ENCODE measurements at places on chromosomes 2 and 18.

- DNase-seq, result no peak
Observed at GRCh38 chr18:57846258-57846657, 43.1 kb upstream of the ATP8B1 start.

DNA sequence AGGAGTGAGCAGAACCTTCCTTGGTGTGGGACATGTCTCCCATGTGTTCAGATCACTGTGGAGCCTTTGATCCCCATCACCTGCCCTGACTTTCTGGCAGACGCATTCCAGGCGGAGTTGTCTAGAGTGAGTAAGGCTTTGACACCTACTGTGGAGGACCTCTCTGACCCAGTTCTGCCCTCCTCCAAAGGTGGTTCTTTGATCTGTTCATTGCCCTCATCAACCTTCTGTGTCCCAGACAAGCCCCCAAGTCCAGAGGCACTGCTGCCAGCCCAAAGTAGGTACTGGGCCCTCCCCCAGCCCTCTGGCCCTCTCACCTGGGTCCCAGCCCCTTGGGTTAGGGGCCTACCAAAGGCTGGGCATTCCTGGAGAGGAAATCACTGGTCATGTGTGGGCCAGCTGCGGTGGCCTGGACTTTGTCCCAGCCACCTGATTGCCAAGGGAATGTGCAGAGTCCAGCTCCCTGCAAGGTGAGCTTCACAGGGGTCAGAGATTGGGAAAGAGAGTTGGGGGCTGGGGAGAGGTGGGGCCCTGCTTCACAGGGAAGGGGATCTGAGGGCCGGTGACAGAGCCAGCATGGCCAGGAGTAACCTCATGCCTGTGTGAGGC, 12.1 kb upstream of the FAHD2A start:
- no peak for DNase-seq

- no peak for DNase-seq
Observed at GRCh38 chr2:231260442-231261208, 62.2 kb downstream of the ARMC9 start.

GRCh38 chr2:111632661-111633060, 251.3 kb downstream of the ANAPC1 start:
- no peak for DNase-seq

DNA sequence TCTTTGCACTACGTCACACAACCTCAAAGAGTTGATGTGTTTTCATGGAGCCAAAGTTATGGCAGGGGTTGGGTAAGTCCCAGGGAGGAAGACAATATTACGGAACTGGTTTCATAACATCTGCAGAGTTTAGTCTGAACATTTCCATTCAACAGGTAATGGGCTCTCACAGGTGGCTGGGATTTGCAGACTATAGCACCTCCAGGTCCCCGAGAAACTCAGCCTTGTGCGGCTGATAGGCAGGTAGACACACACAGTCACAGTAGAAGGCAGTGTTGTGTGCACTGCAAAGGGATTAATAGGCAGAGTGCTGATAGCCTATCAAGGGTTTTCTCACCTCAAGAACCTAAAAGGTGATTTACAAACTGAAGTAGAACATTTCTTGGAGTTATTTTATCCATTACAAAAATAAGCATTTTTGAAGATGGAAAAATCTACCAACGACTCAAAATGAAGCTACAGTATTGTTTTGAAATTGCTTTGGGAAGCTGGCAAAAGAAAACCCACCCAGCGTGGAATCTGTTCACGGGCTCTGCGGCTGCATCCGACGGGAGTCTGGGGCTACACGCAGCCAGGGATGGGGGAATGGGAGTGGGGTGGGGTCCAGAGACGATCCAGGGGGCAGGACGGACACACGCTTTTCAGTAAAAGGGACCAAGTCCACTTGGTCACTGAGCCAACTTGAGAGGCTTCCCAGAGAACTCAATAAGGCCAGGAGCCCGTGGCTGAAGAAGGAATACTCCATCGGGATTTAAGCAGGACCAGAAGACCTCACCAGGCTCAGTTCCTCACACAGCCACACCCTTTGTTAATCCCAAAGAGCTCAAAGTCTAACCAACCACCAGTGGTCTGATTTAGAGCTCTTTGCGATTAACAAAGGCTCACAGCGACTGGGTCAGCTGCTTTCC, 82.9 kb downstream of the CHRNA1 start:
- no peak for DNase-seq

DNA sequence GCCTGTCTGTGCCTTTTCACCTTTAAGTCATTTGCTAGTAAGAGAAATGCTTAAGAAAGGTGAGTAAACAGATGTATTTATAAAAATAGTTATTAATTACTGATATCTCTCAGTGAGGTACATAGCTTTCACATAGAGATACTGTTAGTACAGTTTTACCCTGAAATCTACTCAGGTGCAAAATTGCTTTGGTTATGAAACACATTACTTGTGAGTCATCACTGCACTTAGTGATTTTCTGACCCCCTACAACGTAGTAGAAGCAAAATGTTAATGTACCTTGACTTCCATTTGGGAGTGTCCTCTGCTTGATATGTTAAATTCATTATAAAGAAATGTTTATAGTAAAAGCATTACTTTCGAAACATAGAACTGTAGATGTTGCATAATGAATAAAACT, 6.5 kb downstream of the GLS start:
- no peak for DNase-seq

- no peak for DNase-seq
Observed at GRCh38 chr2:144249035-144249637, 270.8 kb downstream of the ZEB2 start.

- DNase-seq, result no peak
Observed at GRCh38 chr2:79833235-79833878, 320.5 kb downstream of the CTNNA2 start.

GRCh38 chr2:121454549-121455090, 76.1 kb upstream of the RNU4ATAC start:
- no peak for DNase-seq

DNA sequence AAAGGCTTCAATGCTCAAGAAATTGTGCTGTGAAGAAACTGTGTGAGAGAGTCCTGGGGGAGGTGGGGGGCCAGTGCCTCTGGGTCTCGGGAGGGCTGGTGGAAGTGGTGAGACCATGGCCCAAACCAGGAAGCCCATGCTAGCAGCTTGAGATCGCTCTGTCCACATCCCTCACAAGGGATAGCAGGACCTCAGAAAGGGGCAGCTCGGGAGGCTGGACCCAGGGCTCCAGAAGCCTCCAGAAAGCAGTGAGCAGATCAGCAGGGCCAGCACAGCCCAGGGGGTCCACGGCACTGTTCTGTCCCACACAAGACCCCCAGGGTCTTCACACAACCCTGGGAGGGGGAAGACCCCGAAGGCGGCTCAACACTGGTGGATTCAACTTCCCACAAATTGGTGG, 24.1 kb downstream of the ST8SIA5 start:
- no peak for DNase-seq

- no peak for DNase-seq
Observed at GRCh38 chr2:196719110-196719872, 79.8 kb downstream of the CCDC150 start.

- no peak for DNase-seq
Observed at GRCh38 chr2:28398101-28398834, 5.6 kb downstream of the FOSL2 start.

DNA sequence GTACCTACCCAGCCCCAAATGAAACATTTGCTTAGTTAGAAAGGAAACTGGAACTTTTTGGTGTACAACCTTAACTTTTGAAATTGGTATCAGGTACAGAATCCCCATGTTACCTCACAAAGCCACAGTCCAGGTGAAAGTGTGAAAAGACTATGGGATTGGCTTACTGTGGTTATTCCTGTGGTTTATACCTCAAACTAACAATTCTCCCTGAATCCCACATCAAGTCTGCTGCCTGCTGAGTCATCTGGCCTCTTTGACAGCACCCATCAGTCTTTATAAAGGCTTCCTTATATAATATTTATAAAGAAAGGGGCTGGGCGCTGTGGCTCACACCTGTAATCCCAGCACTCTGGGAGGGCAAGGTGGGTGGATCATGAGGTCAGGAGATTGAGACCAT, 164.6 kb downstream of the TMEM247 start:
- no peak for DNase-seq

DNA sequence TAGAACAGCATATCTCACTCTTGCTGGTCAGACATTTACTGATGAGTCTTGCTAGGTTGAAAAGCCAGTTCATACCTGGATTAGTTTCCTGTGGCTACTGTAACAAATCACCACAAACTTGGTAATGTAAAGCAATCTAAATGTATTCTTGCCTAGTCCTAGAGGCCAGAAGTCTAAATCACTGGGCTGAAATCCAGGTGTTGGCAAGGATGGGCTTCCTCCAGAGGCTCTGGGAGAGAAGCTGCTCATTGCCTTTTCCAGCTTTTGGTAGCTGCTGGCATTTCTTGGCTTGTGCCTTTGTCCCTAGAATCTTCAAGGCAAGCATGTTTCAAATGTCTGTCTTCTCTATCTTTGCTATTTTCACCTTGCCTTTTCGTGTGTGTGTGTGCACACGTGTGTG, 62.3 kb upstream of the MAP4K3 start:
- DNase-seq, result no peak

- no peak for DNase-seq
Observed at GRCh38 chr2:236991874-236992273, 93.8 kb upstream of the COPS8 start.

- DNase-seq, result no peak
Observed at GRCh38 chr18:48139431-48140347, 209.2 kb upstream of the SMAD2 start.

GRCh38 chr2:27799646-27800010, 28.1 kb downstream of the MRPL33 start:
- no peak for DNase-seq

DNA sequence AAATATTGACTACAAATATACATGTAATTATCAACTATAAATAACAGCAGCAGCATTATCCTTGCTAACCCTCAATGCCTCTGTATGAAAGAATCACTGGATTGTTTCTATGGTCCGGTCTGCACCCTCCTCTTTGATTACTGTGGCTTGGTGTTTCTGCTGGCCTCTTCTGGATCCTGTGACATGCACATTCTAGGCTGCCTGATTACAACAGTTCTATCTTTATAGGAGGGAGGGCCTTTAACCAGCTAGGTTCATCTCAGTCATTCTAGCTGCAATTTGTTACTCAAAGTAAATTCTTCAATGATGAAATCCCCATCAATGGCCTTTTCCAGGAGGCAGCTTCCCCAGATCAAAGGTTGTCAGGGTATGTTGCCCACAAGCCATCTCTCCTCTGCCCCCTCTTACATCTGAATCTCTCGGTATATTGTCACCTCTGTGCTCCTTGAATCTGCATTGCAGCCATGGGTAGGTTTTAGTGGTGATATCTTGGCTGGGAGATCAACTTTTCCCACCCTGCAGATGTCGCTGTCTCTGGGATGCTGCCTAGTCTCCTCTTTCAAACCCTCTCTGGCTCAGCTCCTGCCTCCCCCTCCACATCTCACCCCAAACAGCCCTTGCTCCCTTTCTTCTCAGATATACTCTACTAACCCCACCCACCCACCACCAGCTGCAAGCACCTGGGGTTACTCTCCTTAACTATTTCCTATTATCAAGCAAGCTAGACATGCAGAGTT, 106.2 kb upstream of the BZW1 start:
- DNase-seq, result no peak

- DNase-seq, result no peak
Observed at GRCh38 chr2:170824526-170825015, 7.9 kb downstream of the GAD1 start.

GRCh38 chr18:24104486-24104885, 34.4 kb upstream of the CABYR start:
- DNase-seq, result no peak

GRCh38 chr2:136424112-136424511, 306.2 kb upstream of the CXCR4 start:
- DNase-seq, result no peak

DNA sequence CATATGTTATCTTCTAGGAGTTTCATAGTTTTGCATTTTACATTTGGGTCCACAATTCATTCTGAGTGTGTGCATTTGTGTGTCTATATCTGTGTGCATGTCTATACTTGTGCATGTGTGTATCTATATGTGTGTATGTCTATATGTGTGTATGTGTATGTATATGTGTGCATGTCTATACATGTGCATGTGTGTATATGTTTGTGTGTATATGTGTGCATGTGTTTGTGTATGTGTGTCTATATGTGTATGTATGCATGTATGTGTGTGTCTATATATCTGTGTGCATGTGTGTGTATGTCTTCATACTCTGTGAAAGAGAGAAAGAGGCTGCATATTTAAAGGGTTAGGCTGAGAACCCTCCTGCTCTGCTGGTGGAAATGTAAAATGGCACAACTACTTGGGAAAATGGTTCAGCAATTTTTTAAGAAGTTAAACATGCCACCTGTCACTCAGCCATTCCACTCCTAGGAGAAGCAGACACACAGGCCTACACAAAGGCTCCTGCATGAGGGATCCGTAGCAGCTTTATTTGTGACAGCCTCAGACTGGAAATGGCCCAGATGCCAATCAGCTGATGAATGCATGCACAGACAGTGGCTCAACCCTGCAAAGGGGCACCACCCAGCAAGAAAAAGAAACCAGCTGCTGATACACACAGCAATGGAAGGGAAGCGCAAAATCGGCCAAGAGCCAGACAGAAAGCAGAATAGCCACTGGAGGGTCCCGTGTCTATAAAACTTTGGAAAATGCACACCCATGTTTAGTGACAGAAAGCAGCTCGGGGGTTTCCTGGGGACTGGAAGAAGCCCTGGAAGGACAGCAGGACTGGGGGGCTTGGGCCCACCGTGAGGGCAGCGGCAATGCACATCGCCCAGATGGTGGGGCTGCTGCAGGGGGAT, 146.8 kb downstream of the SEPTIN10 start:
- no peak for DNase-seq

DNA sequence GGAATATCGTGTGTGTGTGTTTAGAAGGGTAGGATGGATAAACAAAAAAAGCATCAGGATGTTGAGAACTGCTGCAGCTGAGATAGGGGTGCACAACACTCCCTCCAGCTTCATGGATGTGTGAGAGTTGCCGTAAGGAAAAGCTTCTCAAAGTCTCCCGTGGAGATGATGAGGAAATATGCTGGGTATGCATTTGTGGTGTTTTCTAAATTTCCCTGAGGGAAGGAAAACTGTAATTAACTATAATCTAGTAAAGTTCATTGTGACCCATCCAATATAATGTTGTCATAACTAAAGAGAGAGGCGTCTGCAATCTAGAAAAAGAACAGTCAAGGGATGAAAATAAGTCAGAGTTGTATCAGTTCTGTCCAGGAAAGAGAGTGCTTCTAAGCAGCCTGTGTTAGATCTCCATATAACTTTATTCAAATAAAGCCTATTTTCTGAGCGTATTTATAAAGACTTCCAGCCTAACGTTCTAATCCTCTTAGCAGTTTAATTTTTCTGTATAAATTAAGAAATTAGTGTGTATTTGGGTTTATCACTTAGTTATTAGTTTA, 7.3 kb upstream of the LMAN2L start:
- DNase-seq, result no peak

DNA sequence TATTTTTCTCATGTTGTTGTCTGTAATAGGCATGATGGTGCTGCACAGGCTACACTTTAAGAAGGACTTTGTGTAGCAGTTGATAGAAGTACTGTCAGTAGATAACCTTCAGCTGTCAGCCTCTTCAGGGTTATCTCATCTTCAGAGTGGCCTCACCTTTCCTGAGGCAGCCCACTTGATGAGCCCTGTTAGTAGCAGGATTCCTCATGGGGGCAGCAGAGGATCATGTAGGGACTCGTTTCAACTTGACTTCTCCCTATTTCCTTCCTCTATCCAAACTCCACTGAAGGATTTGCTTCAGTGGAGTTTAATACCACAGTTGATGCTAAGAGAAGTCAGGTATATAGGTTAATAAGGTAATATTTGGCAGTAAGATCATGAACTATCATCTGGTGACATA, 530.3 kb upstream of the FSIP2 start:
- no peak for DNase-seq

Measured in stimulated activated CD4-positive, alpha-beta T cell treated with anti-CD3 and anti-CD28 coated beads, Interleukin-4, amount 100 ng/mL, for 24 hours (primary cell).